ENCODE measurements at places on chromosomes 13 and 19. TPM values are rescaled to one million over a fixed set of nuclear protein-coding genes. Genes with fewer than 3 reads are reported as not detected.

GIPC3 gene
- 0.15 TPM for total RNA-seq

TTYH1 gene
- total RNA-seq, result 0.53 TPM

GRCh38 chr13:53788286-53788685, 759.7 kb downstream of the OLFM4 start:
- DNase-seq, result no peak

- no peak for DNase-seq
Observed at GRCh38 chr13:103168901-103169508, 102.8 kb upstream of the SLC10A2 start.

PGLYRP2 gene
- 0.08 TPM for total RNA-seq

DNA sequence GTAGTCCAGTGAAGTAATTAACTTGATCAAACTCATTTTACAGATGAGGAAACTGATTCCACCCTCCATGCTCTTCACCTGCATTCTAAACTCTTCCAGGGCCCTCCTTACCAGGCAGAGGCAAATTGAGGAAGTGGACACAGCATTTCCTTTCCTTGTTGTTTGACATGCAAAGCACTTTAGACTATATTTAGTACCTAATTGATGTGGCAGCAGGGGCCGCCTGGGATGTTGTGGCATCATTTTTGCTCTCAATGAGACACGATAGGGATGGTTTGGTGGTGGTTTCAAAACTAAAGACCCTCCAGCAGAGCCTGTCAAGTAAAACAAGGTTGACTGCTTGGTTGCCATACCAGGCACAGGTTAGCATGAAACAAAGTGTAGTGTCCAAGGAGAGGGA, 7.9 kb downstream of the SIPA1L3 start:
- DNase-seq, result no peak

GRCh38 chr13:66618702-66619101, 611.4 kb downstream of the PCDH9 start:
- no peak for DNase-seq

DNA sequence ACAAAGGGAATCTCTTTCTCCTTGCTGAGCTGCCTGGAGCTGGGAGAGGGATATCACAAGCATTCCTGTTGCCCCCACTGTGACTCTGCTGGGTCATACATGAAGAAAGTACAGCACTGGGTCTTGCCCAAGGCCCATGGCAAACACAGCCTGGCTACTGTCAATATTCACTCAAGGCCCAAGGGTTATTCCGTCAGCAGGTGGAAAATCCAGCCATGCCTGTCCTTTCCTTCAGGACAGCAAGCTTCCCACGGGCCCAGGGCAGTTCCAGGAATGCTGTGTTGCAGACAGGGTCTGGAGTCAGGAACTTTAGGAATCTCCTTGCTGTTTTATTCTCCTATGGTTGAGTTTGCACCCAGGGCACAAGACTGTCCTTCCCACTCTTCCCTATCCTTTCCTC, 106.8 kb downstream of the TNFSF13B start:
- DNase-seq, result no peak
